ENCODE measurements at places on chromosomes 4 and X.

DNA sequence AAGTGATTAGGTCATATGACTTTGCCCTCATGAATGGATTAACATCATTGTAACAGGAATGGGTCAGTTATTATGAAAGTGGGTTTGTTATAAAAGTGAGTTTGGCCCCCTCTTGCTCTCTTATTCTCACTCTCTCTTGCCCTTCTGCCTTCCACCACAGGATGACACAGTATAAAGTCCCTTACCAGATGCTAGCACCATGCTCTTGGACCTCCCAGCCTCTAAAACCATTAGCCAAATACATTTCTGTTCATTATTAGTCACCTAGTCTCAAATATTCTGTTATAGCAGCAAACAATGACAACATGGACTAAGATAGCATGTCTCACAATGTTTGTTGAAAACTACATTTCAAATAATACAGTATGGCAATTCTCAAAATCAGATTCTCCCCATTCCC lies 59.7 kb downstream of the RWDD4 start:
- DNase-seq, result no peak

GRCh38 chr4:128675083-128675482 lies 134.4 kb upstream of the JADE1 start:
- DNase-seq, result no peak

DNA sequence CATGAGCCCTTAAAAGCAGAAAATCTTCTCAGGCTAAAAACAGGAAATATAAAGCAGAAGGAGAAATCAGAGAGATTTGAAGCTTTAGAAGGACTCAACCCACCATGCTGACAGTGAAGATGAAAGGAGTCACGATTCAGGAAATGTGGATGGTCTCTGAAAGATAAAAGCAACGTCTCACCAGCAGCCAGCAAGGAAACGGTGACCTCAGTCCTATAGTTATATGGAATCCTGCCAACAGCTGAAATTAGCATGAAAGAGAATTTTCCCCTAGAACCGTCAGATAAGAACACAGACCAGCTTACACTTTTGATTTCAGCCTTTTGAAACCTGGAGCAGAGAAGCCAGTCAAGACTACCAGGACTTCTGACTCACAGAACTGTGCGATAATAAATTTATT lies 715.7 kb upstream of the HTR2C start:
- DNase-seq, result no peak

DNA sequence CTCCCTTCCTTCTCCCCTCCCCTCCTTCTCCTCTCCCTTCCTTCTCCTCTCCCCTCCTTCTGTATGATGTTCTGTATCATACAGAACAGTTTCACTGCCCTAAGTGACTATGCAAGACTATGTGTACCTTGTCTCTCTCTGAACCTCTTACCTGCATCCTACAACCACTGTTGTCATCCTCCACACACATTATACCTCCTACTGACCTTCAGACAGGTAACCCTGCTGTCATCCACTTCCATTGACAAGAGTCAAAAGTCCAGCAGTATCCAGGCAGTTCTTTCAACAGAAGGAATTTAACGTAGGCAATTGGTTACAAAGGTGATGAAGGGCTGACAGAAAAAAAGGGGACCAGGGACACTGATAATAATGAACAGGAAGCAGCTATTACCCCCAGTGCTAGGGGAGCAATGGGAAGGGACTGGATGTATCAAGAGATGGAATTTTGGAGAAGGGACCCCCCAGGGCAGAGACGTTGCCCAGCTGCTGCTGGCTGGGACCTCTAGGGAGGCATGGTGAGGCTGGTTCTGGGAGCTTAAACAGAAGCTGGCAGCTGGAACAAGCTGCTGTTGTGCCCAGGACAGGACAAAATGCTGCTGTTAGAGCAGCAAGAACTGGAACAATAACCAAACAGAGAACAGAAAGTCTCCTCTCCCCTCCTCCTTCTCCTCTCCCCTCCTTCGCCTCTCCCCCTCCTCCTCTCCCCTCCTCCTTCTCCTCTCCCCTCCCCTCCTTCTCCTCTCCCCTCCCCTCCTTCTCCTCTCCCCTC lies 84.7 kb downstream of the DCTD start:
- DNase-seq, result no peak

DNA sequence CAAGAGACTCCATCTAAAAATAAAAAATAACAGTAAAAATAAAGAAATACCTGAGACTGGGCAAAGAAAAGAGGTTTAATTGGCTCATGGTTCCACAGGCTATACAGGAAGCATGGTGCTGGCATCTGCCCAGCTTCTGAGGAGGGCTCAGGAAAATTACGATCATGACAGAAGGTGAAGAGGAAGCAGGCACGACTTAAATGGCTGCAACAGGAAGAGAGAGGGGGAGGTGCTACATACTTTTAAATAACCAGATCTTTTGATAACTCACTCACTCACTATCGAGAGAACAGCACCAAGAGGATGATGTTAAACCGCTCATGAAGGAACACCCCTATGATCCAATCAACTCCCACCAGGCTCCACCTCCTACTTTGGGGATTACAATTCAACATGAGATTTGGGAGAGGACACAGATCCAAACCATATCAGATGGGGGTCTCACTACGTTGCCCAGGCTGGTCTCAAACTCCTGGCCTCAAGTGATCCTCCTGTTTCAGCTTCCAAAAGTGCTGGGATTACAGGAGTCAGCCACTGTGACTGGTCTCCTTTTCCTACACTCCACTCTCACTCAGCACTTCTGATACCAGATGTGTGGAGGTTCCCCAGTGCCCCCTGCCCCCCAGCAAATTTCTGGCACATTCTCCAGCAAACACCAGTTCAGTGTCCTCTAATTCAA lies 11.9 kb upstream of the ZNF157 start:
- DNase-seq, result no peak

GRCh38 chr4:146511381-146511780 lies 10.4 kb downstream of the SLC10A7 start:
- DNase-seq, result no peak

DNA sequence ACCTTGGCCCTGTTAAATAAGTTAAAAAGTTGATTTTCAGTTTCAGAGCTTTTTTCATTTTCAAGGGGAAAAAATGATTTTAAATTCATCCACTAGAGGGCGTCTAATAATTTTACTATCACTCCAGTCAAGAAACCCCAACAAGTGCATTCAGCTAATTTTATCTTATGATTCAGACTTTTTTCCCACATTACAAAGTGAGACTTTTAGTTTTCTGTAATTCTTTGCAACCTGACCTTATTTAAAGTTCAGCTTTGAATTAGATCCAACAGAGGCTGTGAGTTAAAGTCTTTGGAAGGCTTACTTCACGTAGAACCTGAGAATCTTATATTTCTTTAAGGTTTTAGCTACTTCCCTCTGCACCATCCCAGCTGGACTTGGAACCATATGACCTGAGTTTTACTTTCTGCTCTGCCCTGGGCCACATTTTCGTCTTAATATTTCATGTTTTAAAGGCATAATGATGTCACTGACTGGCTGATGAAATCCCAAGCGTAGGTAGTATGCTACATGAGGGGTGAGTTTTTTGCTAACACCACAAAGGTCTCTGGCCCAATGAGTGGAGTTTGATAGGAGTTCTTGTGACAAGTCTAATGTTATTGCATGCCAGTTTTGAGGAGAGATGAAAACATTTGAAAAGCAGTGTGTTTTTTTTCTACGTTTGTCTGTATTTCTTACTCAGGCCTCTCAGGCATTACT lies 7.2 kb downstream of the GNRHR start:
- DNase-seq, result no peak

- DNase-seq, result no peak
Observed at GRCh38 chr4:36292556-36293188, 11.3 kb downstream of the DTHD1 start.

DNA sequence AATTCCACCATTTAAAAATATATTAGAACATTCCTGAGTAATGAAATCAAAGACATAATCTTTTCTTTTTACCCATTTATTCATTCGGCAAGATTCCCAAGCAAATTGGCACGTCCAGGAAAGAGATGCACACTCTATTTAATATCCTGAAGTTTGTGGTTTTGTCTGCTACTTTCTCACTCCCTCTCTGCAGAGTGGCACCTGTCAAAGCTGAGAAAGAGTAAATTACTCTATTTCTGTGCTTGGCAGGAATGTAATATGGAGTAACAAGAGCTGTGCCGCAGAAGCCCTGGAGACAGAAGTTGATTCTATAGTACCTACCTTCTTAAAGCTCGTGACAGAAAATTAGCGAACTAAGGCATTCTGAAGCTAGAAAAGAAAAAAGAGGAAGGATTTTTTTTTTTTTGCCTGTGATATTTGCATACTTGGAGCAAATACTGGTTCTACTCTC lies 5.5 kb downstream of the GSTCD start:
- DNase-seq, result no peak

- DNase-seq, result no peak
Observed at GRCh38 chr4:34644579-34645115, 1599.7 kb downstream of the ARAP2 start.
